ENCODE measurements at places on chromosomes 12 and 14.

DNA sequence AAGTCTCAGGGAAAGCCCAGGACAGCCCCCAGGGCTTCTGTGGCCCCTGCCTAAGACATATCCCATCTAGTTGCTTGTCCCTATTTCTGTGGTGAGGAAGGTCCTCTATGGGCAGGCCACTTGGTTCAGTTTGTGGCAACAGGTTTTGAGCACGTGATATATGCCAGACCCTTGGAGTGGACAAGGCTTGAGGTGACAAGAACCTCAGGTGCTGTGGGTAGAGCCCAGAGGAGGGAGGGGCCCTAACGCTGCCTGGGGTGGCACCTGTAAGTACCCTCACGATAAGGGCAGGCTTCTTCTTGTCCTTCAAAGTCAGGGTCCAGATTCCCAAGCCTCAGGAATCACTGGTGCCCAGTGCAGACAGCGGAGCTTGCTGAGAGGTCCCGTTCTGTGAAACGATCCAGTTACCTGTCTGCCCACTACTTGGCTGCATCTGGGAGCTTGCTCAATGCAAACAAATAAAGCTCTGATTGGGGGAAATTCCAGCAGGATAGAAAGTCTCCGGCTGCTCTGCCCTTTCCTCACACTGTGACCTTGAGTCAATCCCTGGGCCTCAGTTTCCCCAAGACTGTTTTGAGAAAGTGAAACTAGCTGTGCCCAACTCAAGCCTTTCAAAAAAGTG is 47.7 kb upstream of the FAM181A start:
- DNase-seq, result no peak

GRCh38 chr14:68412505-68413465 is 380.1 kb downstream of the ZFP36L1 start:
- no peak for DNase-seq

DNA sequence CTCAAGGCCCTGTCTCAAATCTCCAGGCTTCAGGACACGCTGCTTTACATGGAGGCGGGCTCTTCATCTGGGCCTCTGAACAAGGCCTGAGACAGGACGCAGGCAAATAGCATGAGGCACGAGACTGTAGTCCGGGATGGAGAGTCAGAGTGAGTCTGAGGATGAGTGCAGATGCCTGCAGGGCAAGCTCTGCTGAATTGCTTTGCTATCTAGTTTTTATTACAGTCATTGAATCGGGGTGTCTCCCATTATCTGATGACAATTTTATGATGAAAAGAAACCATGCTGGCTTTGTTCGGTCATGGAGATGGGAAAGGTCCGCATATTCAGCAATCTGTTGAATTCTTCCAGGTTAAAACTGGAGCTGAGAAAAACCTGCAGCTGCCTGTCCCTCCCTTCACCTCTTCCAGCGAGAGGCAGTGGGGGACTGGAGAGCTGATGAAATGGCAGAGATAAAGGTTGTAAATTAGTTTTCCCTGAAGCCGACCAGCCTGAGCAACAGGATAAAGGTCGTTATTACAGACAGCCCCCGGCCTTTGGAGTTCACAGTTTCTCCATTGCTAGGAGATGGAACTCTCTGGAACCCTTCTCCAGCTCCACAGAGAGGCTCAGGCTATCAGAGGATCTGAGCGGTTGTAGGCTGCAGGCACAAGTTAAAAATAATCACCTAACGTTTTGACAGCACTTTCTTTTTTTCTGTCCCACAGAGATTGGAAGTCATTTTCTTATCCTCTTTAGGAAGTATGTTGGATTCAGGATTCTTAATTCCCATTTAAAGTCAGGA is 1.3 kb upstream of the ADGRD1 start:
- no peak for DNase-seq

GRCh38 chr14:51209457-51209856 is 30.6 kb upstream of the TMX1 start:
- no peak for DNase-seq

DNA sequence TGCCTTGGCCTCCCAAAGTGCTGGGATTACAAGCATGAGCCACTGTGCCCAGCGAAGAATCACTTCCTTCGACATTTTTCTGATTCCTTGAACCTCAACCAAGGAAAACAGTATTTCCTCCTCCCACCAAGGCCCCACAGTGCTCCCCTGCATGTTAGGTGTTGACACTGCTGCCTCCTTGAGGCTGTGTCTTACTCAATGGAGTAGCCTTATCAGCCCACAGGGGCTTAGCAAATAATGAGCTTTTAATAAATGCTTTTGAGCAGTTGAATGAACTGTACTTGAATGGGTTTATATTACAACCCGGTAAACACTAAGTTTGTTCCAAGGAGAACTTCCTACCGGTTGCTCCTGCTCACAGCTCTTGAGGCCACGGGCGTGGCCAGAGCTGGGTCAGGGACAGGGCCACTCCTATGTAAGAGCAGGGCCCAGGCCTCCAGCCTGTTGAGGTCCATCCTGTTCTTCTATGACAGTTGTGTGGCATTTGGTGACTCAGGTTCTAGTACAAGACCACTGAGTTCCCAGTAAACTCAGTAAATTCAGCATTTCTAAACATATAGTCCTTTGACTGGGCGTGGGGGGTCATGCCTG is 36.8 kb upstream of the TUBA1A start:
- no peak for DNase-seq

All from CD4-positive, alpha-beta T cell treated with Interleukin-6 at 100 ng/mL for 8 hours (primary cell).